Activated CD4-positive, alpha-beta T cell treated with anti-CD3 and anti-CD28 coated beads for 24 hours (primary cell): ENCODE measurements at places on chromosomes 13 and 19.

DNA sequence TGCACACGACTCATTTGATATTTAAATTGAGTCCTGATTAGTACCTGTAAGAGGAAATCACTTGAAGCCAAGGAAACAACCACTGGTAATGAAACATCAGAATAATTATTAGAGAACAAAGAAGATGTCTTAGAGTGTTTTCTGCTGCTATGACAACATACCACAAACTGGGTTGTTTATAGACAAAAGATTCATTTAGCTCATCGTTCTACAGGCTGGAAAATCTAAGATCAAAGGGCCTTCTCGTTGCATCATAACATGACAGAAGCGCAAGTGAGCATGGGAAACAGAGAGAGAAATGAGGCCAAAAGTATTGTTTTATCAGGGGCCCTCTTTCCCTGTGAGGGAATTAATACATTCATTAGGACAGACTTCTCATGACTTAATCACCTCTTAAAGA, 1024.0 kb upstream of the PCDH9 start:
- no peak for DNase-seq

DNA sequence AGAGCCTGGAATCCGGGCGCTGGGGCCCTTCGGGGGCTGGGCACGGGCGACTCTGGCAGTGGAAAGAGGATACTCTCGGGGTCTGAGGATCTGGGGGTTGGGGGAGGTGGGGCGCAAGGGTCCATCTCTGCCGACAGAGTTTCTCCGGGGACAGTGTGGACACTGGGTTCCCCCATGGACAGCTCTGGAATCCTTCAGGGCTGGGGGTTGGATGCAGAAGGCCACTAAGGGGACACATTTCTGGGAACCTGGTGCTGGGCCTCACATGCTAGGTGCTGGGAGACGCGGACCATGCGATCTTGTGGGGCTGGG, 2.3 kb downstream of the TGFBR3L start:
- DNase-seq: no peak

DNA sequence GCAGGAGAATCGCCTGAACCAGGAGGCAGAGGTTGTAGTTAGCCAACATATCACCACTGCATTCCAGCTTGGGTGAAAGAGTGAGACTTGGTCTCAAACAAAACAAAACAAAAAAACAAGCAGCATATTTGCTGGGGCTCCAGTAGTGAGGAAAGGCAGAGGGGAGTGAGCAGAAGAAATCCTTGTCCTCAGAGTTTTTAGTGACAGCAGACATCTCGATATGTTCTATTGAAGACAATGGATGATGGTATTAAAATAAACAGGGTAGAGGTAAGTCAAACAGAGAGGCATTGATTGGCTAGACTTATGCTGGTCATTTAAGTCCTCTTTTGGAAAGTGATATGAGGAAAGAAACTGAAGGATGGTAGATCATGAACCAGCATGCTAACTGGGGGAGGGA, 19.0 kb downstream of the NLRP7 start:
- no peak for DNase-seq

DNA sequence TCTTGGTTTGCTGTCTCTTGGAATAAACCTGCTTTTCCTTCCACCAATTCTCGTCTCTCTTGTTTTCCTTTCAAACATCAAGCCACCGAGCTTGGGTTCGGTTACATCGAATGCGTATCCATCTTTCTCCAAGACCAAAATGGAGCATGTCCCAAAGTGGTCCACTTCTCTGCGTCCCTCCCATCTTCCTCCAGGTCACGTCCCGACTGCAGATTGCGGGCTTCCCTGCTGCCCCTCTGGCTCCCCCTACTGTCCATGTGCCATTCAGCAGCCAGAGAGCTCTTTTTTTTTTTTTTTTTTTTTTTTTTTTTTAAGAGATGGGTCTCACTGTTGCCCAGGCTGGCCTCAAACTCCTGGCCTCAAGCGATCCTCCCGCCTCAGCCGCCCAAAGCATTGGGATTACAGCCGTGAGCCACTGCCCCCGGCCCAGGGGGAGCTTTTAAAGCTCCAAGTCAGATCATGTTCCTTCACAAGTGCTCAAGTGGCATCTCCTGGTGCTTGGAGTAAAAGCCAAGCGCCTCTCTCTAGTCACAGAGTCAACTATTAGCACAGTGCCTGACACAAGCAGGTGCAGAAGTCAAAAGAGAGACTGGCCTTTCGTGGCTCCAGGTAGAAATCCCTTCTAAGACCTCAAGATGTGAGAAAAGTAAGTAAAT, 10.0 kb downstream of the COL5A3 start:
- peak; percentile 46 for DNase-seq

- DNase-seq: no peak
Observed at GRCh38 chr19:4449022-4449638, 8.5 kb downstream of the UBXN6 start.

DNA sequence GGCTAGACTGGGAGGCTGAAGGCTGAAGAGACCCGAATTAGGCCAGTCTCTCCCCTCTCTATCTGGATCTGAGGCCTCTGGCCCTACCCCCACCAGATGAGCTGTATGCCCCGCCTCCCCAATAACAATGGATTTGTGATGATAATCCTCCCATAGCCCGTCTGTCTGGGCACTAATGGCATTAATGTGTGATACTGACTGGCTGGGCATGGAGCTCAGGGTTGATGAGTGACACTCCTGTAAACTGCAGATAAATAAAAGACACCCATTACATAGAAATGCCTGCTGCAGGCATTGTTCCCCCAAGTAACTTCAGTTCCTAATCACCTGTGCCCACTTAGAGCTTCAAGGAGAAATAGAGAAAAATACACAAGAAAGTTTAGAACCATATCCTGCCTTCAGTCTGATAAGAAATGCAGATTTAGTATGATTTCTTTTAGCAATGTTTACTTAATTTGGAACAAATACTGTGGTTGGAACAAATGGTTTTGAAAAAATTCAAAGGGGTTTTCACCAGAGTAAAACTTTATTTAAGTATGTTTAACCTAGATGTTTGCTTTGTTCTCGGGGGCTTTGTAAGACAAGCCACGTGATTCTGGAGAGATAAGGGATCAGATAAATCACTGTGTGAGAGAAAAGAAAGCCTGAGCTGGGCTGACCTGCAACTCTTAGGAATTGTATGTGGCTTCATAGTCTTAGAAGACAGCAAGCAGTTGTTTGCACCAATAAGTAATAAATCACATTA, 60.3 kb downstream of the TNFRSF19 start:
- DNase-seq: no peak

DNA sequence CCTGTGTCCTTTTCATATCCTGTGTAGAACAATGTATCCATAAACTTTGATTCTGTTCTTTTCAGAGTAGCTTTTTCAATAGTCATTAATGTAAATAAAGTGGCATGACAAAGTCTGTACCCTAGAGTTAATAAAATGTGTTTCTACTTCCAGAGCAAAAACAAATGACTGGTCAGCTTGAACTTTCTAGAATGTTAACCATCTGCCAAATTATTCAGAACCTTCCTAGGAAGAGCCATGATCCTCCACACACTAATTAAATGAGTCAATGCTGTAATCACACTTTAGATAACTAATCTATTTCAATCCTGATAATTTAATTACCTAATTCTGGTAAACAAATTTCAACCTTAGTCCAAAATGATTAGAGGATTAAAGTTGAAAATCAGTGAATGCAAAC, 73.2 kb downstream of the DIAPH3 start:
- no peak for DNase-seq

- no peak for DNase-seq
Observed at GRCh38 chr19:1116726-1117581, 13.2 kb downstream of the GPX4 start.

- no peak for DNase-seq
Observed at GRCh38 chr19:5880604-5881078, 10.3 kb upstream of the FUT5 start.

DNA sequence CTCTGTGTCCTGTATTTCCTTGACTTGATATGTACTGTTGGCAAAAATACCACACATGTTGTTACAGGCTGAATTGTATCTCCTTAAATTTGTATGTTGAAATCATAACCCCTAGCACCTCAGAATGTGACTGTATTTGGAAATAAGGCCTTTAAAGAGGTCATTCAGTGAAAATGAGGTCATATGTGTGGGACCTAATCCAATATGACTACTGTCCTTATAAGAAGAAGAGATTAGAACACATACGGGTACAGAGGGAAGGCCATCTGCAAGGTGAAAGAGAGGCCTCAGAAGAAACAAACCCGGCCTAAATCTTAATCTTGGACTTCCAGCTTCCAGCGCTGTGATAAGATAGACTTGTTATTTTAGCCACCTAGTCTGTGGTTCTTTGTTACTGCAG, 202.5 kb downstream of the NUFIP1 start:
- DNase-seq: no peak

DNA sequence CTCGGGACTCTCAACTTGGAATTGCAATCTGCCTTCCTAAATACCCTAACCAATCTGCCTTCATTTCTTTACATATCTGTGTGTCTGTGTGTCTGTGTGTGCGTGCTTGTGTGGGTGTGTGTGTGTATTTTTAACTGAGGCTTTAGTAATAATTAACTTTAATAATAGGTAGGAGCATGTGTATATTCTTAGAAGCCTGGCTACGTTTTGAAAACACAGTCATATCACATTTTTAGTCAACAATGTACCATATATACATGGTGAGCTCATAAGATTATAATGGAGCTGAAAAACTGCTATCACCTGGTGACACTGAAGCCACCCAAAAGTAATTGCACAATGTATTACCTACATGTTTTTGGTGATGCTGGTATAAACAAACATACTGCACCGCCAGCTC, 65.4 kb upstream of the ATXN8OS start:
- DNase-seq: no peak

DNA sequence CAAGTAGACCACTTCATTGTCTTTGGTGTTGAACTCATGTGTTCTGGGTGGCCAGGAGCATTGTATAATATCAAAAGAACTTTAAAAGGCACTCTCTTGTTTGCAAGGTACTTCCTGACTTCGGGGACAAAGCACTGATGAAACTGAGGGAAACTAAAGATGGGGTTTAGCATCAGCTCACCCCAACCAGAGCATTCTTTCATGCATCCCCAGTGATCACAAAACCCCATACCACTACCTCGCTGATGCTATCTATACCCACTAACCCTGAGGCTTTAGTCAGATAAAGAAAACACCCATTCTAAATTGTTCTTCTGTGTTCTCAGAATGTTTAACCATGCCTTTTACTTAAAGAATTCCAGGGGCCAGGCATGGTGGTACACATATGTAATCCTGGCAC, 94.5 kb upstream of the DOCK9 start:
- no peak for DNase-seq

GRCh38 chr19:10295305-10295846, 5.6 kb downstream of the ICAM5 start:
- DNase-seq: no peak

- no peak for DNase-seq
Observed at GRCh38 chr13:45691251-45691650, 10.9 kb upstream of the CBY2 start.

GRCh38 chr13:55566779-55567178, 1573.9 kb upstream of the PRR20A start:
- DNase-seq: no peak

DNA sequence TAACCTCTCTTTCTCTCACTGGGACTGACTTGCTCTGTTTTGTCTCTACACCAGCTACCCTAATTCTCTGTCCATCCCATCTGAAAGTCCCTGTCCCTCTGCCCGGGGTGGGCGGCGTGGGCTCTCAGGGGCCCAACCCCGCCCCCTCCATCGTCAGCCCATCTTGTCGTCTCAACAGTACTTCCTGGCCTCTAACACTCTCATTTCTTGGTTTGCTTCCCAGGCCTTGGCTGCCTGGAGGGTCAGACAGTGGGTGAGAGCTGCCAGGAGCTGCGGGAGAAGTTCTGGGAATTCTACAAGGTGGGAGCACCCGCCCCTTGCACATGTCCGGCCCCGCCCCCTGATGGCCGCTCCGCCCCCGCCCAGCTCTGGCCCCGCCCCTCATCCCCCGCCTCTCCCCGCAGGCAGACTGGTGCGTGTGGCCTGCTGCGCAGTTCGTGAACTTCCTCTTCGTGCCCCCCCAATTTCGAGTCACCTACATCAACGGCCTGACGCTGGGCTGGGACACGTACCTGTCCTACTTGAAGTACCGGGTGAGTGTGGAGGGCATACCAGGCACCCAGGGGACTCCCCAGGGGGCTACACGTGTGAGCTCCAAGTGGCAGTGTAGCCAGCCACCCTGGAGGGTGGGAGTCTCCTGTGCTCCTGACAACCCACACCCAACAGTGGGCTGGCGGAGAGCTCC, 1.7 kb downstream of the MPV17L2 start:
- DNase-seq: no peak

GRCh38 chr19:2532252-2533071, 56.5 kb downstream of the GADD45B start:
- no peak for DNase-seq

DNA sequence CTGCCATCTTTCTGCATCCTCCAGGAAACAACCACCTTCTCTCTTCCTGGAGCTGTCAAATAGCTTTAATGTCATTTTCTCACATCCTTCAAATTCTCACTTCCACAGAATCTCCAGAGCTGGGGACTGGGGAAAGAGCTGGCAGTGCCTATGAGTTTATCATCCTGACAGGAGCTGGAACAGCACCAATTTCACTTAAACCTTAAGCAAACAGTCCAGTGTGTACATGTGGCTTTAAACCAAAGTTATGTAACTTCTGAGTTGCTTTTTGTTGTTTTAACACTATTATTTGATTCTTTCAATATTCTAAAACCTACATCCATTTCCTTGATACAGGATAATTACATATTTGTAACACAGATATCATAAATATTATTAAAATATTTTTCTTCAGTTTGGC, 331.5 kb upstream of the ARGLU1 start:
- DNase-seq: no peak

DNA sequence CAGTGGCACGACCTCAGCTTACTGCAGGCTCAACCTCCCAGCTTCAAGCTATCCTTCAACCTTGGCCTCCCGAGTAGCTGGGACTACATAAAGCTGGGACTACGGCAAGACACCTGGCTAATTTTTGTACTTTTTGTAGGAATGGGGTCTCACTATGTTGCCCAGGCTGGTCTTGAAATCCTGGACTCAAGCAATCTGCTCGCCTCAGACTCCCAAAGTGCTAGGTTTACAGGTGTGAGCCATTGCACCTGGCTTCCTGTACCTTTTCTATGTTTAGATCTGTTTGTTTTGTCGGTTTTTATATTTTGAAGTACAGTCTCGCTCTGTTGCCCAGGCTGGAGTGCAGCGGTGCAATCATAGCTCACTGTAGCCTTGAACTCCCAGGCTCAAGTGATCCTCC, 17.5 kb upstream of the TICAM1 start:
- no peak for DNase-seq

DNA sequence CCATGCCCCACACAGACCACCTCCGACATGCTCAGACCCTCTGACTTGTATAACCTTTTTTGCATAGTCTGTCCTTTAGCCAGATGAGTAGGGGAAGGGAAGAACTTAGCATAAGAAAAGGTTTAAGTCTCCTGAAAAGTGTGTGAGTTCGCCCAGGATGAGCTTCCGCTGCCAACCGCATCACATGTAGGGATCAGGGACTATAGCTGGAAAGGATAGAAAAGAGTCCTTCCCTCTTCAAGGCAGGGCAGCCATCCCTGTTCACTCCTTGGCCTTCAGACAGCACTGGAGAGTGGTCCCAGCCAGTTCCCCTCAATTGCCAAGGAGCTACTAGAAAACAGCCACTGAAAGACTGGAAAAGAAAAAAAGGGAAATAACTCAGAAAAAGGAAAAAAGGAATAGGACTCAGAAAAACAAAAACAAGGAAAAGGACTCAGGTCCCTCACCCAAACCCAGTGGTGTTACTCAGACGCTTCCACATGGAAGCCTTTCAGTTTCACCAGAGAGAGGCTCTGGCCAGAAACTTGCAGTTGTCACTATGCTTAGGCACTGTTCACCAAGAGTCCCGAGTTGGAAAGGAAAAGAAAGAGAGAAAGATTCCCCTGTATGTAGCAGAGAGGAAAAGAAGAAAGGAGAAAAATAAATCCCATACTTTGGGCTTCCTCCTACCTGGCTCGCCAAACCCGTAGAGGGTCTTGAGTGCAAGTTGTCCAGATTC, 5.6 kb upstream of the TM9SF2 start:
- DNase-seq: no peak
